Bone marrow (tissue), 2 donors: ENCODE measurements at places on chromosomes 5 and 9.

GRCh38 chr5:163506726-163507125, 1.3 kb downstream of the MAT2B start:
- no peak for DNase-seq

DNA sequence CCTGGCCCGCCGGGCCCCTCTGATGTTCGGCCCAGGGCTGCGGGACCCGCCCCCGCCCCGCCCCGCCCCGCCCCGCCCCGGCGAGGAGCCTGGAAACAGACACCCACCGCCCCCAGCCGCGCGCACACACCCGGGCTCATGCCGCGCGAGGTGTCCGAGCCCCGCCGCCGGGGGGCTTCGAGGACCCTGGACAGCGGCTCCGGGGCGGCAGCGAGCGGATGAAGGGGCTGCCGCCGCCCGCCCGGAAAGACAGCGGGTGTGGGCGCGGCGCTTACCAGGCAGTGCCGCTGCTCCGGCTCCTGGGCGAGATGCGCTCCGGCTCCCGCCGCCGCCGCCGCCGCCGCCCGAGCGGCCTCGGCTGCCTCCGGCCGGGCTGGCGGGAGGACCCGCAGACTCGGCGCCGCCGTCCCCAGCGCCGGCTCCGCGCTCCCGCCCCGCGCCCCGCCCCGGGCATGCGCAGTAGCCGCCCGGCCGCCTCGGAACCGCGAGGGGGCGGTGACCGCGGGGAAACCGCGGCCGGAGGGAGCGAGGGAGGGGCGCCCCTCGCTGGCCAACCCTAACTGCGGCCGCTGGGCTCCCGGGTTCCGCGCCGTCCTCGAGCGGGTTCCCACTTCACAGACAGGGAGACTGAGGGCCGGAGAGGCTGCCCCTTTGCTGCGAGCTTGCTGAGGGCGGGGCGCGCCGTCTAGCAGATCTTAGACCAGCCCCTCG, at the start of gene GPRIN1:
Gene GPRIN1, minus strand, starts transcription at position 433 of the 711 bp plus-strand sequence. CDS start 10,322 bp downstream, outside the sequence.
- DNase-seq: no peak

DNA sequence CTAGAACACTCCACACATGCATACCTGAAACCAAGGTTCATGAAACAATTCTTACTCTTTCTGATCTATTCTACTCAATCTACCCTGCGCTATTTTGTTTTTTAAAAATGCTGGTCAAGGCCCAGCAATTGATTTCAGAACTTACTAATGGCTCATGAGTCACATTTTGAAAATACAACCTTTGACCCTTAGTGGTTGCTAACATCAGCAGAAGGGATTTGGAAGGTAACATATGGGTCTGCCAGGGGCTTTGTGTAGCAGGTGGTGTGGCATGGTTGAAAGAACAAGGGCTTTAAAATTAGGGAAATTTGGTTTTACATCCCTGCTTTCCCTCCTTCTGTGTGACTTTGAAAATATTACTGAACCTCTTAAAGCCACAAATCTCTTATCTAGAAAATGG, 101.4 kb downstream of the ATG10 start:
- no peak for DNase-seq

- no peak for DNase-seq
Observed at GRCh38 chr5:31137676-31138075, 55.8 kb upstream of the CDH6 start.

GRCh38 chr5:111165058-111165457, 59.1 kb upstream of the CAMK4 start:
- no peak for DNase-seq

GRCh38 chr9:137168904-137169856, 671 bp downstream of the LRRC26 start:
- no peak for DNase-seq

GRCh38 chr9:33404788-33405362, 2.5 kb upstream of the AQP7 start:
- no peak for DNase-seq

GRCh38 chr9:114746591-114747346, 59.1 kb downstream of the TNFSF15 start:
- DNase-seq: no peak
